ENCODE measurements at places on chromosomes 3 and 15.

- DNase-seq = no peak
These were observed 180.5 kb downstream of the FOXB1 start for GRCh38 chr15:60184579-60184978.

GRCh38 chr3:150239766-150240165 is 168.3 kb upstream of the TSC22D2 start:
- no peak for DNase-seq

DNA sequence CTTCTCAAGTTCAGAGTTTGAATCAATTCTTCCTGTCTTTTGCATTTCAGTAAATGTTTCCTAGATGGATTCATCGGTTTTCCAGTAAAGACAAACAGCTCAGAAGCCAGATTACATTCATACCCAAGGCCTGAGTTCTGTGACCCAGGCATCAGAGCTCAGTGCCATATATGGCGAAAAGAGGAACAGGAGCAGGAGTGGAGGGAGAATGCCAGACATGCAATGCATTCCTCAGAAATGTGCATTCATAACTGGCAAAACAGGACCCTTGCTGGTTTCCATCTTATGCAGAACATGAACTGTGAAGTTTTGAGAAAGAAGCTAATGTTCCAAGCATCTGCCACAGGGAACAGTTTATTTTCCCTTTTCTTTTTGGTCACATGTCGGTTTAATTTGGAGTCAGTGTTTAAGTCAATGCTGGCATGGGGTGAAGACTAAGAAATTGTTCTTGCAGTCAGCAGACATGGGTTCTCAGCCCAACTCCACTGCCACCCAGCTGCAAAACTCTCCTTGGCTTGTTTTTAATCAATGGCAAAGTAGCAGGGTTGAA is 116.5 kb downstream of the LPP start:
- DNase-seq = no peak

DNA sequence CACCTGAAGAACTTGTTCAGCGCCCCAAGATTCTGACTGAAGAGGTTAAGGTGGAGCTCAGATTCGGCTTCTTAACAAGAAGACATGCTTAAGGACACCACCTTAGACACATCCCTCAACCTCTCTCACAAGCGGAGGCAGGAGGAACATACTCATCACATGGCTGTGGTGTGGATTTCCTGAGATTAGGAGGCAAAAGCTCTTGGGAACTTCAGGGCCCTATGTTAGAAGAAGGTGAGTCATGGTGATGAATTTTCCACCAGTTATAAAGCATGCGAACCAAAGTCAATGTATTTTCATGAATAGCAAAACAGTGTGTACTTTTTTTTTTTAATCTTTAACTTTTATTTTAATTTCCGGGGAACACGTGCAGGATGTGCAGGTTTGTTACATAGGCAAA is 212.2 kb upstream of the SUCLG2 start:
- DNase-seq = no peak

GRCh38 chr15:48868536-48868935 is 9.4 kb upstream of the EID1 start:
- no peak for DNase-seq

DNA sequence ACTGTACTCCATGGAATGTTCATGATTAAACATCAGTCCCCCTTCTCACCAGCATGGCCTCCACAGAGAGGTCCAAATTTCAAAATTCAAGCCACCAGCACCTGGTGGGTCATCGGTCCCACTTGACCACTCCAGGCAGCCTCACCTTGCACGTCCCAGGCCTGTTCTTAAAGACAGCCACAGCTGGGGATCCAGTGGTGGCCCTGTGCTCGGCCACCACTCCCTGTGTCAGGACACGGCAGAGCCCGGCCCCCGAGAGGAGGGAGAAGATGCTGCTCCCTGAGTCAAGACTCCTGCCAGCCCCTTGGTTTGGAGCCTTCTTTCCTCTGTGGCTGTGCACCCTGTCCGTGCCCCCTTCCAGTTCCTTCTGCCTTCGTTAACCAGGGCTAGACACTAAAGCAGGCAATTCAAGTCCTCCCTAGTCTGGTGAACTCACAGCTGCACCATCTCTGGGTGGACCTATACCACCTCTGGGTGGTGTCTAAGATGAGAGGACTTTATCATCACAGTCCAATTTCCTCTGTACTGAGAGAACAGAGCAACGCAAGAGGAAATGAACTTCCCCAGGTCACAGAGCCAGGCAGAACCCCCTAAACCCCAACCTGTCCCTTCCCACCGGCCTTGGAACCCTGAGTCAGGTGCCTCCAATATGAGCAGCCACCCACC is 97.1 kb downstream of the MEGF11 start:
- DNase-seq = no peak

GRCh38 chr15:47293466-47294162 is 423.7 kb upstream of the SEMA6D start:
- no peak for DNase-seq

DNA sequence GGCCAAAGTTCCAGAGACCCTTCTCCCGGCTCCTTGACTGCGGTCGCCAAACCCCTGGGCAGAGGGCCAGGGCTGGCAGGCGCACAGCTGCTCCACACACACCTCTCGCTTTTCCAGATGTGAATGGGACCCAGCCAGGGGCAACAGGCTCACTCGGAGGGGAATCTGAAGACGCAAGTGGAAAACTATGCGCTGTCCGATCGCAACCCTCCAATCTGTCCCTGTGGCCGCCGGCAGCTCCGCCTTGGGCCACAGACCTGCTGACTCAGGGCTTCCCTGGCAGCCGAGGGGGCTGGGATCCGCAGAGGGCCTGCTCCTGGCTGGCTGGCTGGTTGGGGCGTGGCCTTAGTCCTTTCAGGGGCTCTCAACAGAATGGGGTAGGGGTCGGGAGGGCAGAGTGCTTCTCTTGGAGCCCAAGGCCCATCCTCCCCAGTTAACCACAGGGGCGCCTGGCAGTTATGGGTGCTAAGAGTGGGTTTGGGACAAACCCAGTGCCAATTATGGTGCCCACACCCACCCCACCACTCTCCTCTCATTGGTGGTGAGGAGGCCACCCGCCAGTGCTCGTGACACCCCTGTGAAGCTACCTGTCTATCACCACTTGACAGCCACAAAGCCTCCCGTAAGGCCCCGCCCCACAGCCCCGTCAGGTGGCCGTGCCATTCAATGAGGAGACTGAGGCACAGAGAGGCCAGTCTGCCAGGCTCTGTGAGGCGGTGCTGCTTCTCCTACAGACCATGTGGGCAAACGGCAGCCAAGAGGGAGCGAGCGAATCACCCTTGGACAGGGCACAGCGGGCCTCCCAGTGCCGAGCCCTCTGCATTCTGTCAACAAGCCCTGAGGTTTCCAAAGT is 53.8 kb downstream of the IQSEC1 start:
- DNase-seq = no peak

DNA sequence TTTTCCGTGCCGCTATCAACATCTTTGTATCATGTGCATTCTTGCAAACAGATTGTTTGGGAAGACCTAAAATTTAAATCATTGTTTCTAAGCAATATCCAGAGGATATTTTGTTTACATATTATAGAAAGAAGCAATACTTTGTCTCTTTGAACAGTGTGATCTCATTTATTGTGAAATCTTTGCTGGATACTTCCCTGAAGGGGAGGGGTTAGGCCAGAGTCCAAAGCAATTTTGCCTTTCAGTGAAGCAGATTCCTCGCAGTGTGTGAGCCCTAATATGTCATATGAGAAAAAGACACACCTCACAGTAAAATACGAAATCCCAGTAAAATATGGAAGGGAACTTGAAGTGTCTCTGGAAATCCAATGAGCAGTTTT is 158.7 kb upstream of the SLCO3A1 start:
- no peak for DNase-seq

DNA sequence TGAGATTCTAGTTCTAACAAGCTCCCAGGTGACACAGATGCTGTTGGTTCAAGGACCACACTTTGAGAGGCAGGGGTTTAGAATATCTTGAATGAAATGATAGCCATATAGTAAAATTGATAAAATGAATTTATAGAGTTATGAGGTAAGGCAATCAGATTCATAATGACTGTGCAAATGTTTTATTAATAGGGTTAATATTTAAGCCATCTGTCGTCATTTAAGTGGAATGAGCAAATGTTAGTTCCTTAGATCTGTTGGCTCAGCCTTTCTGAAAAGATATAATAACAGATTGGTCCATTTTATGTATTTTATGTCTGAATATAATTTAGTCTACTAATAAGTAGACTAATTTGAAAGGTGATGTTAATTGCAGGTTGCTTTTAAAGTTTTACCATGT is 12.9 kb downstream of the REC114 start:
- DNase-seq = no peak

GRCh38 chr3:37762698-37763097 is 99.0 kb upstream of the CTDSPL start:
- DNase-seq = no peak

- no peak for DNase-seq
These were observed 556.5 kb upstream of the KCNMB2 start for GRCh38 chr3:177979703-177980102.

- no peak for DNase-seq
These were observed 352.6 kb upstream of the CCDC54 start for GRCh38 chr3:107024551-107025026.

- DNase-seq = no peak
These were observed 76.1 kb downstream of the FRMD4B start for GRCh38 chr3:69309814-69310213.

- no peak for DNase-seq
These were observed 384.7 kb downstream of the NTRK3 start for GRCh38 chr15:87871731-87872320.

GRCh38 chr3:41216993-41217392 is 17.7 kb downstream of the CTNNB1 start:
- no peak for DNase-seq

DNA sequence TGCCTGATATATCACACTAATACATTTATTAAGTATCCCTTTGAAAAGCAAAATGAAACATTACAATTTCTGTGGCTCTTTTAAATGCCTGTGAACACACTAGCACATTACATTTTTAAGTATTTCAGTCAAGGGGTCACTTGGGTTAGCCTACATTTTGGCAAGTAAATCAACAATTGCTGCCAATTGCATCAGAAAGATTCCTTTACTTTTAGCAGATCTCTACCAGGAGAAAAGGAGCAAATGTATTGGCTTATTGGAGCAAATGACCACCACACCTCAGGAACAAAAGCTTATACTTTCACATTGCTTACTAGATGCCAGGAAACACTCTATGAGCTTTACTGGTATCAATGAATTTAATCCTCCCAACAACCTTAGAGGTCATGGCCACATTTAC is 947.1 kb downstream of the FHIT start:
- DNase-seq = no peak

- no peak for DNase-seq
These were observed 50.3 kb downstream of the MED12L start for GRCh38 chr3:151135541-151136337.

DNA sequence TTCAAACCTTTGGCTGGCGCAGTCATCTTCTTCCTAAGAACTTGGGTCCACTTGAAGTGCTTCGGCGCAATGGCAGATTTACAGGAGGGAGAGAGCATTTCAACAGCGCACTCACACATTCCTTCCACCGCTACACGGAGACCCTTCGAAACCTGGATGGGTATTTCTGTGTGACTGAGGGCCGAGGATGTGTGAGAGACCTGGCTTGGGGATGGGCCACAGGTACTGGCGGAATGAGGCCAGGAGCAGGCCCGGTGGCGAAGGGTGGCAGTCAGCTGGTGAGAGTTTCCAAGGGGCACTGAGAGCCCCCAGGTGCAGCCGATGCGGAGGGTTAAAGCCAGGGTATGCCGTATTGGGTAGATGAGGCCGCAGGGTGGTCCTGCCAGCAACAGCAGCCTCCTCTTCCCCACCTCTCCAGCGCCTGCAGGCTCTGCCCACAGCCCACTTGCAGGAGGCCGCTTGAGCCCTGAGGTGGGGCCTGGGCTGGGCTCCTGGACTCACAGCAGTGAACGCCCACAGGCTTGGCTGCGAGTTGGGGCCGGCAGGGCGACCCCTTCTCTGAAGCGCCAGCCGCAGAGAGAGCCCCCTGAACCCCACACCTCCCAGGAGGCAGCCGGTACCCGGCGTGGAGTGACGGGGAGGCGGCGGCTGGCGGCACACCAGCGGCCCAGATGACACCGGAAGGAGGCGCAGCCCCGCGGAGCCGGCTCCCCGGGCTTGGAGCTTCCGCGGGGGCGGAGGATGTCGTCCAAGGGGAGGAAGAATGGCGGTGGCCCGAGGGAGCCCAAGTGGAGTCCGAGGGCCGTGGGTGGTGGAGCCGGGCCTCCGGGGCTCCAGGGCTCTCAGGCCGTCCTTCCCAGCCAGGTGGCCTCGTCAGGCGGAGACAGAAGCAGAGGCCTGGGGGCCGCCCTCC is 166.5 kb downstream of the NSMCE3 start:
- no peak for DNase-seq

GRCh38 chr15:81363718-81364500 is 10.1 kb downstream of the TMC3 start:
- DNase-seq = no peak

- DNase-seq = no peak
These were observed 112.7 kb downstream of the TNIK start for GRCh38 chr3:171347301-171348039.

DNA sequence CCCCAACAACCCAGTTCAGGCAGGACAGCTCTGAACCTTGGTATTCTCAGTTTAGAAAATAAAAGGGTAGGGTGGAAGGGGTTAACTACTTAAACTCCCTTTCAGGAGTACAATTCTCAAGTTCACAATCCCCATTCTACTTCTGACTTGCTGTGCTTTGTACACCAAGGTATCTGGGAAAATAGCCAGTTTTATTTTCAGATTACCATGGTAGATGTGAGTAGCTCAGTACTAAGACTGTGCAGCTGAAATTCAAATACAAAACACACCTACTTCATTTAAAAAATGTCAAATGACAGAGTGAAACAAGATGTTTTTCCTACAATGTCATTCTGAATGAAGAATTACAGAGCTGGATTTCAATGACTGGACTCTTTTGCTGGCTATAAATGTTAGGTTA is 27.4 kb downstream of the SLC7A14 start:
- DNase-seq = no peak

- DNase-seq = no peak
These were observed 9.3 kb downstream of the IL16 start for GRCh38 chr15:81206018-81206417.

- no peak for DNase-seq
These were observed 246.1 kb upstream of the KCNH8 start for GRCh38 chr3:18902081-18902793.

GRCh38 chr3:35708394-35709271 is 69.3 kb downstream of the ARPP21 start:
- DNase-seq = no peak

- DNase-seq = no peak
These were observed 7.3 kb downstream of the GRIP2 start for GRCh38 chr3:14532691-14533456.

DNA sequence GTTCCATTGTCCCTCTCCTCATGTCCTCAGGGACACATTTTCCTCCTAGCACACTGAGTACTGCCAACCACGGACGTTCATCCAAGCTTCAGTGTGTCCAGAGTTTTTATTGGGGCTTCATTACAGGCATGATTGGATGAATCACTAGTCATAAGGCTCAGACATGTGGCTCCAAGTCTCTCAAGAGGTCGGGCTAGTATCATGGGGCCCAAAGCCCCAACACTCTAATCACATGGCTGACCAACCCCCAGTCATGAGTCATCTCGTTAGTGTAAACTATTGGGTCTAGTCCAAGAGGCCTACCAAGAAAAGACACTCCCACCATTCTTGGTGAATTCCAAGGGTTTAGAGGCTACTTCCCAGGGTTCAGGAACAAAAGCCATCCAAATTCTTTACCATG is 4.4 kb downstream of the TERC start:
- DNase-seq = no peak
